Cerebellar cortex (tissue), 1 donor: ENCODE measurements at places on chromosomes 3 and 15.
A peak's percentile ranks its signal among the peaks of the same experiment; 100 is the strongest.

DNA sequence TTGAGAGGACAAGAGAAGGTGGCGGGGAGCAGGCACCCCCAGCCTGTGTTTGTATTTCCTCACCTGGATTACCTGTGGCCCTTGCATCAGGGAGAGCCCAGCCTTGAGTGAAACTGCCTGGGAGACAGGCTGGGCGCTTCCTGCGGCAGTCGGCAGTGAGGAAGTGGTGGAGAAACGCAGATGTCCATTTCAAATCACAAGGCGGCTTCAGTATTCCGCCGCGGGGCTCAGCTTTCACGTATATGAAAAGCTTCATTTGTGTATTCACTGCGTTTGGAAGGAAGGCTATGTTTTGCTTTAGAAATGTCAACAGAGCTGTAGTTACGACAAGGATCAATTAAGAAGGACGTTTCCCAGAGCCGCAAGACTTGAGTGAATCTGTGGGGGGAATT lies 167.4 kb upstream of the CTDSPL start:
- no peak for DNase-seq

DNA sequence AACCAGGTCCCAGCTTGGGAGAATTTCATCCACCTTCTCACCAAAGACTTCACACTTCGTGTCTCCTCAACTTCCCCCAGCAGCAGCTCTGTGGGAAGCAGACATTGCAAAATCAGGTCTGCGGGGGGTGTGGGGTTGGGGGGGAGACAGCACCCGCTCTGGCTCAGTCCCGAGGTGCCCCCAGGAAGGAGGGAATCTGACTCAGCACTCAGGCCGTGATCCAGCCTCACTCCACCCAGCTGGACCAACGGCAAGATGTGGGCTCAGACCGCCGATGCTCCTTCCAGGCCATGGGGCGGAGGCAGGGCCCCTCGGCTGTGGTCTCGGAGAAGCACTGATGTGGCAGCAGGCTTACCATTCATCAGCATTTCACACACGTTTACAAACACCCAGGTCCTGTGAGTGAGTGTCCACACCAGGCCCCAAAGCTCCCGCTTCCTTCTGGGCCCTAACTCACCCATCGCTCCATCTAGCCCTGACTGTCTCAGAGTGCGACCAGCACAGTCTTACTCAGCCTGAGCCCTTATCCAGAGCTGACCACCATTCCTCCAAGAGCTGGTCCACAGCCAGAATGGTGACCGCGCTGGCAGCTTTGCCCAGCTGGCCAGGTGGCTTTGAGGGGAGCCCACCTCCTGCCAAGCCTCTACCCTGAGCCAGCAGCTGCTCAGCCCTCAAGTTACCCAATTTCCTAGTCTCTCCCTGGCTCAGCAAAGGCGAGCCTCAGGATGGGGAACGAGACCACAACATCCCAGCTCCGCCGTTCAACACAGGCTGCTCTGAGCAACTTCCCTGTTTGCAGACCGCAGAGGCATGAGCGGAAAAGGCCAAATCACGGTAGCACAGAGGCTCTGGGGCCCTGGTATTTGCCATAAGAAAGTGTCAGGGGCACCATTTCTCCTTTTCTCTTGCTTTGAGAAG lies 3.3 kb downstream of the STAB1 start:
- DNase-seq, result no peak

- DNase-seq, result no peak
These were observed 476.3 kb downstream of the AGBL1 start for GRCh38 chr15:86555939-86556338.

GRCh38 chr3:21860657-21861056 lies 109.6 kb upstream of the ZNF385D start:
- no peak for DNase-seq

- DNase-seq, result no peak
These were observed 44.7 kb downstream of the BOC start for GRCh38 chr3:113255854-113256615.

GRCh38 chr3:50516440-50516871 lies 13.0 kb upstream of the CACNA2D2 start:
- DNase-seq, result no peak

GRCh38 chr3:15387171-15387581 lies 40.2 kb downstream of the METTL6 start:
- DNase-seq, result no peak

GRCh38 chr15:66738595-66738994 lies 36.6 kb downstream of the SMAD6 start:
- DNase-seq, result no peak

DNA sequence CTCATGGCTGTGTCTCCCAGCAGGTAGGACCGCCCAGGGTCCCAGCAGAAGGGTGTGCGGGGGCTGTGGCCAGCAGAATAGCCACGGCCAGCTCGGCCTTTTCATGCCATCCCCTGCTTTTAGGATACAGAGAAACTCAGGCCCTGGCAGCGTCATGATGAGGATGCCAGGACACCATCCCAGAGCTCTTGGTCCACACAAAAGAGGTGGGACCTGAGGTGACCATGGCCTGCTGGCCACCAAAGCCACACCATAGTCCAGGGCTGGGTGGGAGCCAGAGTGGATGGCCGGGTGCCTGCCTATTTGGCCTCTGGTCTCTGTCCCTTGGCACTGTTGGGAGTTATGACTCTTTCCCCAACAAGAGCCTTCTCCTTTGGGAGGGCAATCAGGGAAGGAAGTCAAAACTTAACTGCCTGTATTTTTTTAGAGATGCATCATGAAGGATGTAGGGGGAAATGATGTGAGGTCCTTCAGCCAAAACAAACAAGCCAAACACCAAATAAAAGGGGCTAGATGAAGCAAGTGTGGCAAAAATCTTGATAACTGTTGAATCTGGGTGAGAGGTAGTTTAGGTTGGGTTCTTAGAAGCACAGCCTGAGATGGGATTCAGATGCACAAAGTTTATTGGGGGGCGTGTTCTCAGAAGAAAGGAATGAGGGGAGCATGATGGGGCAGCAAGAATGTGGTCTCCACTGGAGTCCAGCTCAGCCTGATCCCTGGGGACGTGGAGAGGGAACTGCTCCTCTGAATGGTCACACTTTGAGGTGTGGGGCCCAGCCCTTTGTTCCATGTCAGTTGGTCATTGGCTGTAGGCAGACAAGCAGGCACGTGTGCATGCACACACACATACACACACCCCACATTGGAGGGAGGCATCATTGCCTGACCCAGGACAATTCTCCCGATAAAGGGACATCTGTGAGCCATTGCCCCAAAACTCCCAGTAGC lies 33.2 kb downstream of the SMAD6 start:
- no peak for DNase-seq

- peak; percentile 29 for DNase-seq
These were observed 303.5 kb upstream of the LRRFIP2 start for GRCh38 chr3:37477711-37478487.

DNA sequence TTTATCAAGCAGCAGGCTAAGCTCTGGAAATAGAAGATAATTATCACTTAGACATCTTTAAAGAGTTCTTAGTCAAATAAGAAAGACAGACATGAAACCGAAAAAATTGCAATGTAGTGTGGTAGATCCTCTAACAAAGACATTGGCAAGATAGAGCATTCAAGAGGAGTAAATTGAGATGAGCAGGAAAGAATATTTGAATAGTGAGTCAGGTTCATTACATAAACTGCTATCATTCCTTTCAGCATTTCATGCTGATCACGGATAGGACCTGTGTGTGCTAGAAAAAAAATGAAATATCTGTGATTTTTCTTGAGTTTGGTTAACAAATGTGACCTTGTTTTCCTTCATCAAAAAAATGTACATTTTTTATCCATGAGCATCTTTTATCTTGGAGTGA lies 460.9 kb downstream of the OTOL1 start:
- DNase-seq, result no peak

DNA sequence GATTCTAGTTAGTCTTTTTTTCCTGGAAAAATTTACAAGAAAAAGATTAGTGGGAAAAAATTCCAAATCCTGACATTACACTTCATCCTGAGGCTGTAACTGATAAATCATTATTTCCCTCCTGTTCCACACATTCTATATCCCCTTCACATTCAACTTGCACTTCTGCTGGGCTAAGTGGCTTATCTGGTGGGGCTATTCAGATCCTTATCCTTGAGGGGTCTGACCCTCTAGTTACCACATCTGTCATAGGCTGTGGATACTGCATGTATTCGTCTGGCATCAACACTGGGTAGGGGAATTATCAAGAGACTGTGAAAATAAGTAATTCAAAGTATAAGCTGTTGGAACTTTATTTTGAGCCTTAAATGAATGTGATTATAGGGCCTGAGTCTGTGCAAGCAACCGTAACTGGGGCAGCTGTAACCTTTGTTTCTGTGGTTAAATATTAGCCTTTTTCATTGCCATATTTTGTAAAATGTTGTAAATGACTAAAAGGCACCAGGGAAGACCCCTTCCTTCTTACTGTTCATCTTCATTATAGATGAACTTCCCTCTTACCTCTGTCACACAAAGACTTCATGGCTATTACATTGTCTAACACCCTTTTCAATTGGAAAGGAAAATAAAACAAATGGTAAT lies 28.0 kb upstream of the TEX9 start:
- DNase-seq, result no peak

- DNase-seq, result no peak
These were observed 14.7 kb upstream of the ATP2B2 start for GRCh38 chr3:10520072-10520471.
